ENCODE measurements at places on chromosomes 7 and 10.
A peak's percentile ranks its signal among the peaks of the same experiment; 100 is the strongest.

DNA sequence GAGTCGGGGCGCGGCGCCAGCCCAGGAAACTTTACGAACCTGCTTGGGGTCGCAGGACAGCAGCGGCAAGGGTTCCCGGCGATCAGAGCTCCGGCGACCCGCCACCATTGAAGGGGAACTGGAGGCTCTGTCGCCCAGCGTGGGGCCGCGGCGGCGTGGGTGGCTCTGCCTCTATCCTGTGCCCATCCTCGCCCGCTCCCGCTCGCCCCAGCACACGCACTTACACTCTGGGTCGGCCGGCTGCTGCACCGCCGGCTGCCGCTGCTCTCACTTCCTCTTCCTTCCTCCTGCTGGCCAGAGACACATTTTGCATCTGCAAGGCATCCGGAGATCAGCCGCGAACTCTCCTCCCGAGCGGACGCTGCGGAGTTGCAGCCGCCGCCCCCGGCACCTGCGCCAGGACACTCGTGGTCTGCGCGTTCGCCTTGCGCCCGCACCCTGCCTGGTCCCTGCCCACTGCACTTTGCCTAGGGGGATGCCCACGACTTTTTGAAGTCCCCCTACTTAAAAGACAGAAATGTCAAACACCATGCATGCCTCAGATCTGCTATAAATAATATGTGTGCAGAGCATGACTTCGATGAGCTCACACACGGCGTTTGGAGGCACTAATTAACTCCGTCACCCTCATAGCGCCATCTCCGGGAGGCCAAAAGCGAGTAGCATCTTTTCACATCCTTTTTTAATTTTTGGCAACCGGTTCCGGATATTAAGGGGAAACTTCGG, at the start of gene ELMO1:
Gene ELMO1 (minus strand): TSS at position 229 of the 726 bp plus-strand sequence. CDS start 106,174 bp downstream, outside the sequence.
- DNase-seq: no peak

DNA sequence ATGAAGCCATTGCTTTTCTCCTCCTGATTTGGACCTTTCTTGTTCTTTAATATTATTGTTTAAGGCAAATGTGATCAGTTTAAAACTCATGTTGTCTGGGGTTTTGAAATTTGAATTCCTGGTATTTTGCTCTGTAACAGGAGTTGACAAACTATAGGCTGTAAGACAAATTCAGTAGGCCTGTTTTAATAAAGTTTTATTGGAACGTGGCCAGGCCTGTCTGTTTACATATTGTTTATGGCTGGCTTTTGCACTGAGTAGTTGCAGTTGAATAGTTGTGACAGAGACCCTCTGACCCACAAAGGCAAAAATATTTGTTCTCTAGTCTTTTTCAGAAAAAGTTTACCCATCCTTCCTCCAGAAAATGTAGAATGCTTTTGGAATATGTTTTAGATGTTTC, 29.8 kb downstream of the STARD3NL start:
- no peak for DNase-seq

- no peak for DNase-seq
Measured at GRCh38 chr7:43479042-43479441, 103.9 kb upstream of the STK17A start.

DNA sequence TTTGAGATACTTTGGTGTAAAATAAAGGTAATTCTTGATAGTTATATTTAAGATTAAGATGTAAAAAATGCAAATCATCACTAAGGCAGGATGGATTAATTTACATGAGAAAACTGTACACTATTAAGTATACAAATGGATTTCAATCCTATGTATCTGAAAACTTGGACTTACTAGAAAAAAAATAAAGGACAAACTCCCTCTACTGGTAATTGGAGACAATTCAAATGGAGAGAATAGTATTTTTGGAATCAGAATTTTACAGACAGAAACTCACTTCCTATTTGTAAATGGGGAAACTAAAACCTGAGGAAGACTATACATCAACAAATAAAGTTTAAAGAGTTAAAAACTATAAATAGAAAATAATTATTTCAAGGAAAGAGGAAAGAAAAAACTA, 62.6 kb downstream of the CUL2 start:
- DNase-seq: peak; percentile 10

DNA sequence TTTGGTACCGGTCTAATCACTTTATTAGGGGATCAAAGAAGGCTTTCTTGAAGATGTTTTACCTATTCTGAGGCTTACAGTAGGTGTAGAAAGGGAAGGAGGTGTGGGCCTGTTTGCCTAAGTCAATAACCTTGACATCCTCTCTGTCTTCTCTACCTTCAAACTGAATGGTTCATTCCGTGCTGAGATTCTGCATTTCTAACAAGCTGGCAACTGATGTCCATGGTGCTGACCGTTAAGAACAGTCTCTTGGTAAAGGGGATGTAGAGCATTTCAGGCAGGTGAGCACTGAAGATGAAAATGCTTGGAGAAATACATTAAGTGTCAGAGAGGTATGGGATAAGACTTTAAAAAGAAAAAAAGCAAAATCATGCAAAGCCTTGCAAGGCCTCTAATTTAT, 51.5 kb upstream of the DGKB start:
- DNase-seq: no peak

- DNase-seq: no peak
Measured at GRCh38 chr7:39252916-39253315, 275.2 kb downstream of the POU6F2 start.

DNA sequence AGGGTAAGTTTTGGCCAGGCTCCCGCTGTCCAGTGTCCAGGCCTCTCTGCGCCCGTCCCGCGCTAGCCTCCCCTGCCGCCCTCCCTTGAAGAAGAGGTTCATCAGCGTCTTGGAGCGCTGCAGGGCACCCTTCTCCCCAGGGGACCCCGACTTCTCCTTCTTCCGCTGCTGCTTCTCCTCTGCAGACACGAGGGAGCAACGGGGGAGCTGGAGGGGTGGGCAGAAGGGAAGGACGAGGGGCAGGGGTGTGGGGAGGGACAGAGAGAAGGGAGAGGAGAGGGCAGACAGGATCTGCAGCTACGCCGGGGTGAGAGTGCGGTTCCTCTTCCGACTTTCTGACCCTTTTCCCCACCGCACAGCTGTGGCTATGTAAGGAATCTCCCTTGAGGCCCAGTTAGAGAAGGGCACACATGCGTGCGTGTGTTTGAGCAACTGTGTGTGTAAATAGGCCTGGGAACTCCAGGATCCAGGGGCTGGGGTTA, 12.8 kb downstream of the PDZD7 start:
- no peak for DNase-seq

- DNase-seq: peak; percentile 67
Measured at GRCh38 chr7:136405931-136406777, 429.0 kb upstream of the MTPN start.

DNA sequence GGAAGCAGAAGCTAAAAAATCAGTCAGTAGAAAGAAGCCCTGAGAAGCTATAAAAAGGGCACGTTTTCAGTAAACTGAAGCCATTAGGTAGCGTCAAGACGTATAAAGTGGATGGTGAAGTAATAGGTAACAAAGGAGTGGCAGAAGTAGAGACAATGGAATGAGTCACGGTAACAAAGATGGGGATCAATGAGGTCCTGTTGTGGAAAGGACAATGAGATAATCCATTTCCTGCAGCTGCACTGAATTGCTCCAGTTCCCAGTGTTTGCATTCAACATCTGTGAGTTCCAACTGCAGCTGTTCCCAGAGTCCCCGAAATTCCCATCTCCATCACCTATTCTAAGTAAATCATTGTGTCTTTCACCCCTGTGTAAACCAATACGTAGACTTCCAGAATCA, 4.8 kb upstream of the HYCC1 start:
- DNase-seq: no peak

DNA sequence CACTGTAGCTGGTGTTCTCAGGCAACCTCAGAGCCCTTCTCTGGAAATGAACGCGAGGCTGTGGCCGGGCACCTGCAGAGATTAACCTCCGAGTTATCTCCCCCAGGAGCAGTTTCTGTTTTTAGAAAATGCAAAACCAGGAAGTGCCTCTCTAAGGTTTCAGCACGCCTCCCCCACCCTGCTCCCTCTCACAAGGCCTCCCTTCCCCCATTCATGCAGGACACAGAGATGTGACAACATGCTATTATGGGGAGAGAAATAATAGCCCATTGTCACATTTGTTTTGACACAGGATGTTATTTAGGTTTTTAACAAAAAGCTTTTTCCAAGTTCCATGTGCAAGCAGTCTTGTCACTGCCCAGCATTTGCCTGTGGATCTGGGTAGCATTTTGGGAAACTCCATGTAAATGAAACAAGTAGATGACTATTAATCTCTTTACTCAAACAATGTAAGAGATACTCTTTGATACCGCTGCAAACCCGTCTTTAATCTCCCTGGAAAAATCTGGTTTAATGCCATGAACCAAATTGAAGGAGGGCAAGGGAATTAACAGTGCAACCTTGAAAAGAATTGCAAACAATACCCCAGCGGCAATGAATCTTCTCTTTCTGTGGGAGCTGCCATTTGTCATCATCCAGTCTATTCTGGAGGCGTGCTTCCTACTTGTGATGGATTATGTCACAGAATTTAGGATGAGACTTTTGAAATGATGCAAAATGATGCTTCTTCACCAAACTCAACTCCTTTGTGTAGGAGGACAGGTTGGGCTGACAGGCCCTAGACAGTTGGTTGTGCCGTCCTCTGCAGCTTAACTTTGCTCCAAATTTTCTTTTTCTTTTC, 86.5 kb upstream of the NMT2 start:
- no peak for DNase-seq

All from SW480 (cell line).